ENCODE measurements at places on chromosomes 4 and X.

GRCh38 chrX:140249088-140249487 is 255.8 kb downstream of the SOX3 start:
- DNase-seq, result no peak

DNA sequence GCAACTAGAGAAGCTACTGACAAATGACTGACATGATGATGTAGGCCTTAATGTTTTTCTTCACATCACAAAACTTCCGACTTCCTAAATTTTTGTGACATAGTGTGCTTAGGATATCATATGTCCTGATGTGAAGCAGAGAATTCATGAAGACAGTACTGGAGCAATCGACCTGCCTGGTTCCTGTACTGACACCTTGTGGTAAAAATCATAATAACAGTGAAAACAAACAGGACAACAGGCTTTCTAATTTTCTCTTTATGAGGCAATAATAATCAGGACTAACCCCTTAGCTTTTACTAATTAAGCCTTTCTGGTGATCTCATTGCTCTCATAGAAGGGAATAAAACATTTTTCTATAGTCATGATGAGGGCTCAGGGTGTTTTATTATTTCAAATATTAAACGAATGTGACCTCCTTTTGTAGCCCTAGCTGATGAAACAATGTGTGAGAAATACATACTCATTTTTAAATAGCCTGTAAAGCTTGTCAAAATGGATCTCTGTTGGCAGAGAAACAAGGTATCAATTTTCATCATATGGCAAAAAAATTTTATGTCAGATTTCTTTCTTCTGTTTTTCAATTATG is 158.4 kb downstream of the TENT5D start:
- DNase-seq, result peak; percentile 19

- DNase-seq, result no peak
Observed at GRCh38 chr4:28490669-28491068, 1630.0 kb downstream of the STIM2 start.

DNA sequence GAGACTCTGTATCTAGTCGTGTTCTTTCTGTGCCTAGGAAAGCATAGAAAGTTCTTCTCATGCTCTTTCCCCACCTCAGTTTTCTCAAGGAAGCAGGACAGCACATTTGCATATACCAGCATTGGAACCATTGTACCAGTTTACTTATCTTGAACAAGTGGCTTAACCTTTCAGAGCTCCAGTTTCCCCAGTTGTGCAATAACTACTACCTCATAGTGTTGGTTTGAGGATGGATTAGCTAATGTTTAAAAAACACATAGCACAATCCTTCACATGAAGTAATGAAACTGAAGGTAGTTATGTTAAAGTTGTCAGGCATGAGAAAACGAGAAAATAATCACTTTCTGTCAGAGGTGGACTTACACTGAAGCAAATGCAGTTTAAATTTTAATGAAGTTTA is 92.2 kb upstream of the H2AZ1 start:
- DNase-seq, result no peak

All from ACHN (cell line).